ENCODE measurements at places on chromosomes 2 and 18.

DNA sequence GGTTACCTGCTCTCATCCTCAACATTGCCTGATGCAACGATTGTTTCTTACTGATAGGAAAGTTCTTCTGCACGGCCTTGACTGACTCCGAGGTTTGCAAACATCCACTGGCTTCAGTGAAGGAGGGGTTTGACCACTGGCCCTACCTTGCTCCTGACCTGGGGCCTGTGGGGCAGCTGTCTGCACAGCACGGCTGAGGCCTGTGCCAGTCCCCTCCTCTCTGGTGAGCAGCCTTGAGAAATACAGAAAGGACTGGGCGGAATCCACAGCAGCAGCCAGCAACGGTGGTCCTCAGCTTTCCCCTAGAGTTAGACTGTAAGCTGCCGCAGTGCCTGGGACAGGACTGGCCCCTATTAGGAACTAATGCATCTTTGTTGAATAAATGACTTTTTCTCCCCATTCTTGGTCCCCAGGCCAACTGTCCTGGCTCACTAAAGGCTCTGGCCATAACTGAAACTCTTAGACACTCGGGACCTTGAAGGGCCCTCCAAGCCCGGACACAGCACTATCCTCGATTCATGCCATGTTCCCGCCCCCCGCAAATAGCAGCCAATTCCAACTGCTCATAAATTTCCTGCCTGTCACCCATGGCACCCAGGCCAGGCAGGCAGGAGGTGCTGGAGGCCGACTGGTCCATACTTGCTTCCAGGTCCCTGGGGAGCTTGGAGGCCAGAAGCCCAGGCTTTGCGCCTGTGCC lies 26.7 kb downstream of the ATOH8 start:
- no peak for DNase-seq

DNA sequence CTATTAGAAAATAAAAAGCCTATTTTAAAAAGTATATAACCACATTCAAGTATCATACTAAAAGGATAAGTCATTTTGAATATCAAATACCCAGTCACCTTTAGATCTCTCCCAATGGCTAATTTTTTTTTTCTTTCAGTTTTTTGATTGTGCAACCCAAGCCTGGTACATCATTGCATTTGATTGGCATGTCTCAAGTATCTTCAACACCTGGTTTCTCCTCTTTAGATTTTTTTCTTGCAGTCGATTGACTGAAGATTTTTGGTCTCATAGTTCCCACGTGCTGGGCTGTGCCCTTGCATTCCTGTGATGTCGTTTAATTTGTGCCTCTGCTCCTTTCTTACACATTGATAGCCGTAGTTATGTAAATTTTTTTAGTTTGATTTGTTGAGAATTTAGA lies 40.7 kb downstream of the ATIC start:
- DNase-seq: no peak

DNA sequence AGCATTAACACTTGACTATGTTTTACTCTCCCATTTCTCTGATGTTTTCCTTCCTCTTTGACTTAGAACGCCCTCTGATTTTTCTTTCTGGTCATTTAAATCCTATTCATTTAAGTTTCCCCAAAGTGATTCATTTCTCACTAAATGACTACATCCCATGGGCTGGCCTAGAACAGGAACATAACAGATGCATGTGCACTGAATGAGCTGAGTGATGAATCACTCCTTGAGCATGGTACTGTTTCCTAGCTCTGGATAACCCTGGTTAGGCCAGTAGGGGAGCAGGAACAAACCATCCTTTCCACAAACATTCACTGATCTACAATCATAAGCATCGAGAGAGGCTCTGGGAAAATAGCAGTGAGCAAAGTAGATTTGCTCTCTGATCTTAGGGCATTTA lies 221.9 kb upstream of the SETBP1 start:
- no peak for DNase-seq

DNA sequence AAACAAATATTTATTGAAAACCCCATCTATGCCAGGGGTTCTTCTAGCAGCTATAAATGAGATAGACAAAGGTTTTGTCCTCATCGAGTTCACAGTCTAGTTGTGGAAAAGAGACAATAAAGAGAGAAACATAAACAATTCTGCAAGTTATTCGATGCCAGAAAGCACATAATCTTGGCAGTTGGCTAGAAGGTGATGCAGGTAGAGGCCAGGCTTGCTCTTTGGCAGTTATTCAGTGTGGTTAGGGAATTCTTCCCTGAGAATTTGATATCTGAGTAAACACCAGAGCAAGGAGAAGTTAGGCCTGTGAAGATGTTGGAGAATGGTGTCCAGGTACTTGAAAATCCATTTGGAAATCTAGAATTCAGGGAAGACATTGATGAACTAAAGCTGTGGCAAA lies 547.4 kb downstream of the SLC4A3 start:
- DNase-seq: no peak

DNA sequence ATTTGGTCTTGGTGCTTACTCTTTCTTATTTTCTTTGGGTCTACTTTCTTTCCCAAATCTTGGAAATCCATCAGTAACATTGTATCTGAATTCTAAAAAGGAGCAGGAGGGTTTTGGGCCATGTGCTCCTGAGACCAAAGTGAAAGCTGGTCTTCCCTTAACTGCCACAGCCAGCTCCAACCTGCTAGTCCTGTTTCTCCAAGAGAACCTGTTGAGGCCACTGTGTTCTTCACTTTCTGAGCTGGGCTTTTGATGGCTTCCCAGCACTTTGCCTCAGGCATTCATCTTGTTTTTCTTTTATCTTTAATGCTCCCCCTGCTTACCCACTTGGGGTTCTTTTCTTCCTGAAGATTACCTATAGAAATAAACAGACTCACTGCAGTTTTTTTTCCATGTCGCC lies 53.3 kb downstream of the ARHGAP28 start:
- DNase-seq: no peak

GRCh38 chr2:68653538-68653982 lies 10.2 kb downstream of the PROKR1 start:
- no peak for DNase-seq

DNA sequence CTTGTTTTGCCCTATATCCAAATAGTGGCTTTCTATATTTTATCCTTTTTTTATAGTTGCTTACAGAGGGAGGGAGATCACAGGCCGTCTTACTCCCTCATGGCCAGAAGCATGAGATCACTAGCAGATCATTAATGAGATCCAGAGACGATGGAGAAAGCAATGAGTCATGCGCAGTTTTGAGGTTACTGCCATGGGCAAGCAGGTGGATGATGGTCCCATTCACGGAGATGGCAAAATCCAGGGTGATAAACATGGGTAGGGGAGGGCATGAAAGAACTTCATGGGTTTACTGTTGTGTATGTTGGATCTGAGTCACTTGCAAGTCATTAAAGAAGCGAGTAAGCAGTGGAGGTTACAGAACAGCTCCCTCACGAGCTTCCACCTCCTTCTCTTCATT lies 60.4 kb downstream of the C18orf63 start:
- no peak for DNase-seq

DNA sequence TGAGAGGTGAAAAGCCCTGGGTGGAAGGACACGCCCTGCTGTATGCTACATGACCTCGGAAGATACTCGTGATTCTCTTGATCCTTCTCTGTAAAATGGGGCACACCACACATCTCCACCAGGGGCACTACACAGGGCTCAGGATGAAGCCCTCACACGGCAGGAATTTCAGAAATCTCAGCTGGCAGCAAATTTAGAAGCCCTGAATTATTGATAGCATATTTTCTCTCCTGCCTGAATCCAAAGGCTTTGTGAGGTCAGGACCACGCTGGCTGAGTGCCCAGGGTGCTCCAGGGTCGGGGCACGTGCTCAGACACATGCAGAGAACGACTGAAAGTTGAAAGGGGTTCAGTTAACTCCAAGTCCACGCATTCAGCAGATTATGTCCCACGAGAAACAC lies 42.1 kb upstream of the GALR1 start:
- peak; percentile 2 for DNase-seq

DNA sequence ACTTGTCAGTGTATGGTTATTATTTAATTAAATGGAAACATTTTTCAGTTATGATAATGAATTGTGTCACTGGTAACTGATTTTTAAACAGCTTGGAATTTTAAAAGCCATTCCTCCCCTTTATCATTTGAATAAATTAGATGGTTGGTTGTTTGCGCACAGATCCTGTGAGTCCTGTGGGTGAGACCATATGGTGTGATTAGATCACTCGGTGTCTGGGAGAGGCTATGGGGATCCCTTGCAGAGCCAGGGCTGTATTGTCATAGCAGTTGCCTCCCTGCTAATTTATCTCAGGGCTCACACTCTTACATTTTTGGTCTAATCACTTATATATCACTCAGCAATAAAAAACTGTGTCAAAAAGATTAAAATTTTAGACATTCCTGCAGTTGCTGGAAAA lies 133.5 kb downstream of the ASXL3 start:
- peak; percentile 60 for DNase-seq
